Stimulated activated CD4-positive, alpha-beta T cell treated with anti-CD3 and anti-CD28 coated beads, Interleukin-15, amount 100 ng/mL, for 24 hours (primary cell): ENCODE measurements at places on chromosomes 12 and 14.

- no peak for DNase-seq
These were observed 24.2 kb upstream of the CLEC14A start for GRCh38 chr14:38280081-38280480.

GRCh38 chr12:53298164-53298563, 1.3 kb upstream of the MYG1 start:
- DNase-seq = no peak

- no peak for DNase-seq
These were observed 6.1 kb downstream of the ERBB3 start for GRCh38 chr12:56086096-56086495.

DNA sequence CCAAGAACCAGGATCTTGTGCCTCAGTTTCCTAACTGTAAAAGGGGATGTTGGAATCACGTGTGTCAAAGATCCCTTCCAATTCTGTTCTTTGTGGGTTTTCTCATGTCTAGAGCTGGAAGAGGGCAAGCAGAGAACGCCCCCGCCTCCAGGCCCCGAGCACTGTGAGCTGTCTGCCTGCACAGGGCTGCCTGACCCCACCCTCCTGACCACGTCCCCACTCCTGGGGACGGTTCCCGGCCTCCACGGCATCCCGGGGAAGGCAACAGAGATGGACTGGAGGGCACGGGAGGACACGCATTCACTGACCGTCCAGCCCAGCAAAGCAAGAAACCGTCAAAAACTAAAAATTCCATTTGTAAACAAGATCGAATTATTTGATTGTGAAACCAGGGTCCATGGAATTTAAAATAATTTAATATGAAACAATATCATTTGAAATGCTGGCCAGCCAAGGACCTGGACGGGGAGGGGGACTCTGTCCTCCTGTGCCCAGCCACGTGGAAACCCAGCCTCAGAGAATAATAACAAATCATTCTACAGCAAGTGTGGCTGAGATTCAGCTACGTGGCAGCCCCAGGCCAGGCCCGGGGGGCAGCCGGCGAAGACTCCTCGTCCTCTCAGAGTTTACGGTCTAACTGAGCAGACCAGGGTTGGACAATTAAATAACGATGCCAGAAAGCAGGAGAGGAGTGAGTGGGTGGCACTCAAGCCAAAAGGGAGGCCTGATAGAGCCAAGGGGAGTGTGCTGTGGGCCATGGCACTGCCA, 87.3 kb upstream of the DIO3 start:
- no peak for DNase-seq

GRCh38 chr14:104925214-104925854, 655 bp downstream of the PLD4 start:
- DNase-seq = no peak

GRCh38 chr12:2429032-2429431, 365.7 kb upstream of the FKBP4 start:
- DNase-seq = no peak

DNA sequence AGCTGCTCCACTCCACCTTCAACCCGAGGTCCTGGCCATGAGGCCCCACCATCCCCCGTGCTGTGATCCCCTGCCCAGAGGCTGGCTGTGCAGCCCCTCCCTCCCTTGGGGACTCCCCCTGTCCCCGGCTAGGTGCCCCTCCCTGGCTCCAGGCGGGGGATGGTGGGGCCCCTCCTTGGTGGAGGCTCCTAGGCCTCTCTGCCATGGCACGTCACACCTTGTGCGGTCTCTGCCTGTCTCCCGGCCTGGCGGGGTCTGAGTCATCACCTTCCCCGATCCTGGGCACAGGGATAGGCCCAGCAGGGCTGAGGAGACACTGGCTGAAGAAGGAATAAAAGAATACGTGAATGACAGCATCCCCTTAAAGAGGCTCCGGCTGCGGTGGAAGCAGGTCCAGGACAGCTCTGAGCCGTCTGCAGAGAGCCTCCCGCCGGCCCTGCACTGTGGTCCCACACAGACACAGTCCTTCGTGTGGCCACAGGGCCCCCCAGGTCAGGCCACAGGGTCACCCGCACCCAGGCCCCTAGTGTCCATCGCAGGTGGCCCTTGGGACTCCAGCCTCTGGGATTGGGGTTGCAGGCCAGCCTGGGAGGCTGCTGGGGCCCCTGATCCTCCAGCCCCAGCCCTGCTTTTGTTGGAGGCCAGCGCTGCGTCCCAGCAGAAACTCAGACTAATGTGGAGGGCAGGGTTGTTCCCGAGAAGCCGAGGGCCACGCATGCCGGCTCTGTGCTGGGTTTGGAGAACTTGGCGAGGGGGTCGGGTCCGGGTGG, 43.6 kb downstream of the KIF26A start:
- DNase-seq = no peak

- no peak for DNase-seq
These were observed 395.0 kb downstream of the EGLN3 start for GRCh38 chr14:33555710-33556350.

GRCh38 chr12:2691345-2692071, 103.3 kb upstream of the FKBP4 start:
- peak; percentile 71 for DNase-seq

GRCh38 chr14:97976861-97977260, 1179.7 kb downstream of the VRK1 start:
- DNase-seq = peak; percentile 32

DNA sequence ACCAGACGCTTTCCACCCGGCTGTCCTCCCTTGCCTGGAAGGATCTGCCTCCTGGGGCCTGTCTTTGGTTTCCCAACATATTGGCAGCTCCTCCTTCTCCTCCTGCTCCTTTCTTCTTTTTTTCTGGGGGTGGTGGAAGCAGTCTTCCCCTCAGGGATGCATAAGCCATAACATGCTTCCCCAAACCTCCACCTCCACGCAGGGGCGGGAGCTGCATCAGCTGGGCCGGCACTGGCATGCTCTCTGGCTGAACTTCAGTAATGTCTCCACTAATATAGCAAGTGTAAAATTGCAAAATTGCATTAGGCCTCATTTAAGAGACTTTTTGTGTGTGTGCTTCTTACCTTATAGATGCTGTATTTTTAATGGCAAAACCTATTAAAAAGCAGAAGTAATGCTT, 58.6 kb downstream of the GLT1D1 start:
- DNase-seq = no peak

DNA sequence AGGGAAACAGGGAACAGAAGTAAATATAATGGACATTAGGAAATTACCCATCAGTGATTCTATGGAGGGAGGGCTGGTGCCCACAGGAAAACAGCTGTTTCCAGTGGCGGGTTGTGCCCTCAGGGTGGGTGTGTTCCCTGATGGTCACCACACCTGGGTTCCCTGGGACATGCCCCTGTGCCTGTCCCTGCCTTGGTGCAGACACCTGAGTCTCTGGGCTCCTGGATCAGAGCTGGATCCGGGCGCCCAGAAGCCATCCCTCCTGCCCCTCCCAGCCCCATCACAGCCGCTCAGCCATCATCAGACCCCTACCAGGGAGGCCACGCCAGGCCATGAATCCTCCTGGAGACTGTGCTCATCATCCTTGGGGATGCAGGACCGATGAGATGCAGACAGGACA, 307.2 kb upstream of the SFSWAP start:
- no peak for DNase-seq

GRCh38 chr12:2414810-2415567, 362.2 kb downstream of the CACNA1C start:
- DNase-seq = no peak

GRCh38 chr12:1369460-1369859, 224.9 kb downstream of the FBXL14 start:
- no peak for DNase-seq

DNA sequence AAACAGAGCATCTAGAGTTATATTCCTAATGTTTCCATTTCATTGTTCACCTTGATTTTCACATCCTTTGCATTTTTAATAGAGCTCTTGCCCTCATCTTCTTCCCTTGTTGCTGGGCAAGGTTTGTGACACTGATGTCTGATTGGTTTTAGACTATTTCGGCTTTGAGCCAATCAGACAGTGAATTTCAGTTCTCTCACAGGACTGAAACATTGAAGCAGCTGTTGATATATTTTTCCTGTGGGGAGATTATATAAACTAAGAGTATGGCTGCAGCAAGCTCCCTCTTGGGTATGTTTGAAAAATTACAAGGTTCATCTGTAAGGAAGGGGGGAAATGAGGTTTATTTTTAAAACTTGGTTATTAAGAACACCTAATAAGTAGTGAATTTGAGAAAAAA, 51.2 kb downstream of the ATF7IP start:
- DNase-seq = no peak

- DNase-seq = no peak
These were observed 213.7 kb upstream of the BMP4 start for GRCh38 chr14:54170301-54170700.

DNA sequence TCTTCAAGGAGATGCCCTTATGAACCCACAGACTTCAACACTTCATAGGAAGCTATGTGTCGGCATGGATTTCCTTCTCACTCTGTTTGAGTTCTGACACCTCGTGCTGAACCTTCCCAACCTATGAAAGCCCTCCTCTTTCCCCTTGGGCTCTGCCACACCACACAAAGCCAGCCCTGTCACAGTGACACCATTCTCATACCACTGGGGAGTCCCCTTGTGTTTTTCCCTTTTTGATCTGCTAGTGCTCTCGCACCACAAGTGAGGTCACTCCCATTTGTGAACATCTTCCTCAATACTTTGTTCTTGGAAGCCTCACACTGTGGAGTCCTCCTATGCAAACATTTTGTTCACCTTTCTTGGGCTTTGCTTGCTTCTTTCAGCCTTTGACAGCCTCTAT, 264.6 kb upstream of the ALG10 start:
- DNase-seq = no peak

DNA sequence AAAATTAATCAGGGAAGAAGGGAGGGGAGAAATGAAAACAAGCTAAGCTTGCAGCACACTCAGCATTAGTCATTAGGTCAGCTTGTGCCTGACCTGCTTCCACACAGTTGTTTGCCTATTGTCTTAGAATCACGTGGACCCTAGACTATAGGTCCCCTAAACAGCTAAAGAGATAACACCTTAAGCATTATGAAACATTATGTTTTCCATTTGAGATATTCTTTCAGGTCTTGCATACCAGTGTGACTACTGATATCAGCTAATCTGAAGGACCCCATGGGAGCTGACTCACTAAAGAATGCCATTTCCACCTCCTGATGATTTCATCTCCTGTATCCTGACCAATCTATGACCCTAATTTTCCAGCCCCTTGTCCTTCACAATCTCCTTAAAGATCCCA, 154.1 kb upstream of the FUT8 start:
- DNase-seq = no peak

GRCh38 chr14:87343652-87344051, 649.3 kb downstream of the GALC start:
- no peak for DNase-seq

- DNase-seq = no peak
These were observed 1.7 kb upstream of the KLRG1 start for GRCh38 chr12:8987685-8988084.

GRCh38 chr12:74334780-74335179, 202.9 kb upstream of the ATXN7L3B start:
- no peak for DNase-seq

- DNase-seq = no peak
These were observed 805.2 kb downstream of the BCL11B start for GRCh38 chr14:98466807-98467206.

- DNase-seq = no peak
These were observed 24.6 kb upstream of the APOF start for GRCh38 chr12:56387152-56387736.

GRCh38 chr12:33587354-33587753, 147.7 kb upstream of the SYT10 start:
- DNase-seq = no peak

- no peak for DNase-seq
These were observed 4.3 kb downstream of the RIMBP2 start for GRCh38 chr12:130711756-130712155.

DNA sequence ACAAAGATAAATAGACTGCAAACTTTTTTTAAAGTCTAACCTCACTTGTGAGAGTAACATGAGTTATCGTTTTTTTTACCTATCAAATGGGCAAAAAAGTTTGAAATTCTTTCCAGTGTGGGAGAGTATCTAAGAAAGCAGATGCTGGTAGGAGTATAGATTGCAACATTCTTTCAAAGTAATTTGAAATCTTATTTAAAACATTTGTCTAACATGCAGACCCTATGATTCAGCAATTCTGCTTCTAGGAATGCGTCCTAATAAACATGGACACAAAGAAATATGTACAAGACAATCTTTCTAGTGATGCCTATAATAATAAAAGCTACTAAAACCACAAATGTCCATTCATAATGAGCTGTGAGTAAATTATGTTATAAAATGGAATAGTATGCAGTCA, 110.4 kb upstream of the TMCC3 start:
- DNase-seq = no peak

- no peak for DNase-seq
These were observed 95.7 kb downstream of the PPM1A start for GRCh38 chr14:60344751-60345150.

- no peak for DNase-seq
These were observed 86.4 kb downstream of the CAPZA3 start for GRCh38 chr12:18824287-18824686.

GRCh38 chr12:72094490-72094889, 155.8 kb downstream of the TPH2 start:
- DNase-seq = no peak

GRCh38 chr12:97182769-97183168, 275.7 kb downstream of the NEDD1 start:
- DNase-seq = no peak

DNA sequence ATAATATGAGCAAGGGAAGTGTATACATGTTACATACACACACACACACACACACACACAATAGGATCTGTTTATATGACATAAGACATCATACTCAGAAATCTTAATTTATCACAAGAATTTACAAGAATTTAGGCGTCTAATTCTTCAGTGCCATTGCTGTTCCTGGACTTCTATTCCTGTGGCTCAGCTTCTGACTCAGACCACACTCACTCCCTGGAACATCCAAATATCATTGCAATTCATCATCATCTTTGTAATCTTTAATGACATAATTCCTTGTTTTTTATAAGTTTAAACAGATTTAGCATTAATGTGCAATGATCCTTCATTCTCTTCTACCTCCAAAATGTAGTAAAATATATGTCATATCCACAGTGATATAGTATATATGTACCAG, 544.2 kb downstream of the FOXG1 start:
- DNase-seq = no peak
